ENCODE measurements at places on chromosomes 7 and 10.

- no peak for DNase-seq
Measured at GRCh38 chr10:17134737-17135260, 5.2 kb upstream of the CUBN start.

DNA sequence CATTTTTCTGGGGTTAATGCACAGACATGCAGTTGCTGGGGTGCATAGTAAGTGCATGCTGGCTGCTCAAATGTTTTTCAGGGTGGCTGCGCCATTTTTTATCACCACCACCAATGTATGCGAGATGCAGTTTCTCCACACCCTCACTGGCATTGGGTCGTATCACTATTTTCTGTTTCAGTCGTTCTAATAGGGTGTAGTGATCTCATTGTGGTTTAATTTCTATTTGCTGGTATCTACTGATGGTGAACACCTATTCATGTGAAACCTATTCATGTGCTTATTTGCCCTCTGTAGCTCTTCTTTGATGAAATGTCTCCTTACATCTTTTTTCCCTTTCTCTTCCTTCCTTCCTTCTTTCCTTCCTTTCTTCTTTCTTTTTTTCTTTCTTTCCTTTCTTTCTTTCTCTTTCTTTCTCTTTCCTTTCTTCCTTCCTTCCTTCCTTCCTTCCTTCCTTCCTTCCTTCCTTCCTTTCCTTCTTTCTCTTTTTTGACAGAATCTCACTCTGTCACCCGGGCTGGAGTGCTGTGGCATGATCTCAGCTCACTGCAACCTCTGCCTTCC, 84.3 kb downstream of the ELFN1 start:
- no peak for DNase-seq

DNA sequence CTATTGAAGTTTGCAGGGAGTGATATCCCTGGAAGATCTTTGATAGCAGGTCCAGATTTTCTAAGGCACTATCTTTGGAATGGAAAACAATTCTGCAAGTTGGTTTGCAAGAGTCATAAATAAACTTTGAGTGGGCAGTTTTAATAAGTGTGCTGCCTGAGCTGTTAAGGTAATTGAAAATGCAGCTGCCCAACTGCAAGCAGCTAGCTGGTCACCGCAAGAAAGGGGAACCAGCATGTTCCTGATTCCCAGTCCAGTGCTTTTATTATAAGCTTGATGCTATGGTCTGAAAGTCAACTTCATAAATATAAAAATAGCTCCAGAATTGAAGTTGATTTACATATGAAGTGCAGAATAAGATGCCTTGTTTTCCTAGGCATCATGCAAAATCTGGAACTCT, 308.4 kb downstream of the ZNF248 start:
- no peak for DNase-seq

DNA sequence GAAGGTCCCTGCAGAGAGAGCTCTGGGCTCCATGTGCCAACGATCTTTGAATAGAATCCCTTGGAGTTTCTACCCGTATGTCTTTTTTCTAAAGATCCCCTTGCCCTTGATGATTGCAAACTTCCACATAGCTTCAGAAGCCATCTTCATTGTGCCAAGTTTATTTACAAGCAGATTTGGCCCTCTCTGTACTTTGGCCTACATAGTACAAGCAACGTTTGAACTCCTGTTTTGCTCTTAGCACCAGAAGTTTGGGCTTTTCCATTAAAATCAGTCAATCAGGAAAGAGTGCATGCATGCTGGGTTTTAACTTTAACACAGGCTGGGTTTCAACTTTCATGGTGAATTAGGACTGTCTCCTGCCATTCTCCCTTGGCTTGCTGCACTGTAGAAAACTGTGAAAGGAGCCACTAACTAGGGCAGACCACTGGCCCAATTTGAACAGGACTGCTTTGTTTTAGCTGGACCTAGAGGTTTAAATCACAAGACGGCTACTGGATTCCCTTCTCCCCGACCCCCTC, 557.6 kb upstream of the GALNT17 start:
- no peak for DNase-seq

- no peak for DNase-seq
Measured at GRCh38 chr7:43649755-43650274, 66.9 kb downstream of the STK17A start.

GRCh38 chr7:125651823-125652528, 722.4 kb upstream of the POT1 start:
- DNase-seq = no peak

GRCh38 chr7:157404845-157405481, 68.2 kb downstream of the DNAJB6 start:
- no peak for DNase-seq

- no peak for DNase-seq
Measured at GRCh38 chr7:42479452-42479815, 242.4 kb upstream of the GLI3 start.

GRCh38 chr10:90193240-90193985, 492.0 kb downstream of the KIF20B start:
- DNase-seq = no peak

Measured in right renal cortex interstitium (tissue), 3 donors.